ENCODE measurements at places on chromosomes 3 and 15. TPM values are rescaled to one million over a fixed set of nuclear protein-coding genes. Genes with fewer than 3 reads are reported as not detected.

DNA sequence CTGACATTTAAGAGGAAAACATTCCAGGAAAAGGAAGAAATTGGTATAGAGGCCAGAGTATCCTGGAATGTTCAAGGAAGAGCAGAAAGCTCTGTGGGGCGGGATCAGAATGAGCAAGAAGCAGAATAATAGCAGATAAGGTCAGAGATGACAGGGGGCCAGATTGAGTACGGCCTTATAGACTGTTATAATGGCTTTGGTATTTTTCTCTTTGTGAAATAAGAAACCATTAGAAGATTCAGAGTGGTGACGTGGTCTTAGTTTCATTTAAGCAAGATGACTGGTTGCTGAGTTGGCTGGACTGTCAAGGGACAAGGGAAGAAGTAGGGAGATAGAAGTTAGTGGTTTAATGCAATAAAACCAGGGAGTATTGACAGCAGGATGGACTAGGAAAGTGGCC lies 218.3 kb upstream of the SOX2 start:
- H3K27me3 ChIP-seq = no peaks in the 10 kb centered on the region
- no peaks in the 10 kb centered on the region for H3K36me3 ChIP-seq
- no peak overlapping the region for H3K27ac ChIP-seq
- H3K4me3 ChIP-seq = no peak overlapping the region
- no peak for DNase-seq
- H3K4me1 ChIP-seq = no peaks in the 10 kb centered on the region

The RPL22L1 gene
- 171 TPM for total RNA-seq

The SLC27A2 gene
- 1.6 TPM for total RNA-seq

- no peaks in the 10 kb centered on the region for H3K36me3 ChIP-seq
- peaks cover 36% of the 10 kb centered on the region for H3K4me1 ChIP-seq
- no peak overlapping the region for H3K4me3 ChIP-seq
- H3K27ac ChIP-seq = no peak overlapping the region
Observed at GRCh38 chr3:119352034-119352609, 57.9 kb downstream of the ARHGAP31 start.

The ZBED2 gene
- total RNA-seq = 0.10 TPM

DNA sequence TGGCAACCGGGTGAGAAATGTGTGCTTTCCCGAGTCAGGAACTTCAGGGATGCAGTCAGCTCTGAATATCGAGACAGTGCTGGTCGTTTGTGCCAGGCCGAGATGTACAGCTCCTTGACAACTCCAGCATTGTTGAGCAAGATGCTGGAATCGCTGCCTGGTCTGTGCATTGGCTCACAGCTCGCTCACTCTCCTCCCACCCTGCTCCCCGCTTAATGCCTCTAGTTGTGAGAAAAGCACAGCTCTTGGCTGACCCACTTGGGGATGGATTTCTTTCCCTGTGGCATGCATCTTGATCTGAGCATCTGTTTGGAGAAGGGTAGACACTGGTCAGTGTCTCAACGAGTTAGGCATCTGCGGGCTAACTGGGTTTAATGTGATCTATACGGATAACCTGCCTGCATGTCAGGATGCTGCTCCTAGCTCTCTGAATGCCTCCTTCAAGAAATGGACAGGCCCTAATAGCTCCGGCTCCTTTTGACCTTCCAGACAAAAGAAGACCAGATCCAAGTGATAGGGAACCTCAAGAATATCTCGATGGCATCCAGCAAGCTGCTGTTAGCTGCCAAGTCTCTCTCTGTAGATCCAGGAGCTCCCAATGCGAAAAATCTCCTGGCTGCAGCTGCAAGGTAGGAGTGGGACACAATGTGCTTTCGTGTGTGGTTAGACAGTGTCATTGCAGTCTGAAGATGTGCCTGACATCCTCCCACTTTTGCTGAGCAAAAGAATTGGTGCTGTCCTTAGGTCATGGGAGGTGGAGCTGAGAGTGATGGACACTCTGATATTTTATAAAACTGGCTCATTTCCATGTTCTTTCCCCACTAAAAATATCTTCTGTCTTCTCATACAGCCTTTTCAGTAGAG lies 302.2 kb upstream of the TPM1 start:
- DNase-seq = peak; percentile 38
- H3K27me3 ChIP-seq = no peaks in the 10 kb centered on the region
- peak overlapping the region; percentile 94 for H3K27ac ChIP-seq
- H3K4me3 ChIP-seq = peak overlapping the region; percentile 75
- peaks cover 82% of the 10 kb centered on the region for H3K4me1 ChIP-seq

DNA sequence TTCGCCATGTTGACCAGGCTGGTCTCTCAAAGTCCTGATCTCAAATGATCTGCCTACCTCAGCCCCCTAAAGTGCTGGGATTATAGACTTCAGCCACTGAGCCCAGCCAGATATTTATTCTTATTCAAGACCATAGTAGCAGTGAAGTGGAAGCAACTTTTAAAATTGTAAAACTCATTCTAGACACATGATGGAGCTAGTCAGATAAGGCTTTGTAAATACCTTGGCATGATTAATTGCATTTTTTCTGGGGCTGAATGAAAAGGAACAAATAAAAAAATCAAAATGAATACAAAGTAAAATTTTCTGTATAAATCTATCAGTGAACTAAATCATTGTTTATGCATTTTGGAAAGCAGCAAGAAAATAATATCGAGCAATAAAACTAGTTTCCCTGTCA lies 4.1 kb upstream of the MYO1E start:
- peaks cover 34% of the 10 kb centered on the region for H3K4me1 ChIP-seq
- H3K4me3 ChIP-seq = no peak overlapping the region
- no peaks in the 10 kb centered on the region for H3K36me3 ChIP-seq
- peaks cover 2% of the 10 kb centered on the region for H3K27me3 ChIP-seq
- H3K27ac ChIP-seq = no peak overlapping the region

GRCh38 chr3:101940521-101941317 lies 91.4 kb downstream of the NFKBIZ start:
- H3K27me3 ChIP-seq = no peaks in the 10 kb centered on the region
- no peak overlapping the region for H3K4me3 ChIP-seq
- H3K27ac ChIP-seq = no peak overlapping the region

GRCh38 chr15:87365186-87365585 lies 891.4 kb downstream of the NTRK3 start:
- no peak overlapping the region for H3K4me3 ChIP-seq
- peak; percentile 74 for DNase-seq
- H3K36me3 ChIP-seq = peaks cover 10% of the 10 kb centered on the region
- peaks cover 61% of the 10 kb centered on the region for H3K4me1 ChIP-seq
- H3K27ac ChIP-seq = peak overlapping the region; percentile 39

The KLHDC8B gene
- 22.6 TPM for total RNA-seq

GRCh38 chr3:27354588-27355203 lies 14.5 kb downstream of the NEK10 start:
- peaks cover 43% of the 10 kb centered on the region for H3K4me1 ChIP-seq
- H3K27me3 ChIP-seq = no peaks in the 10 kb centered on the region
- no peaks in the 10 kb centered on the region for H3K36me3 ChIP-seq
- no peak for DNase-seq
- H3K27ac ChIP-seq = no peak overlapping the region

The GP5 gene
- not detected for total RNA-seq

GRCh38 chr15:81604713-81605112 lies 230.7 kb upstream of the TMC3 start:
- H3K27ac ChIP-seq = no peak overlapping the region
- H3K4me3 ChIP-seq = no peak overlapping the region
- peaks cover 2% of the 10 kb centered on the region for H3K27me3 ChIP-seq

- DNase-seq = no peak
- no peaks in the 10 kb centered on the region for H3K27me3 ChIP-seq
- H3K4me1 ChIP-seq = peaks cover 82% of the 10 kb centered on the region
- no peak overlapping the region for H3K4me3 ChIP-seq
- no peaks in the 10 kb centered on the region for H3K36me3 ChIP-seq
- H3K27ac ChIP-seq = no peak overlapping the region
Observed at GRCh38 chr3:177832880-177833279, 635.6 kb upstream of the TBL1XR1 start.

GRCh38 chr3:160226026-160226907 lies 1.0 kb downstream of the C3orf80 start:
- no peaks in the 10 kb centered on the region for H3K27me3 ChIP-seq
- no peak overlapping the region for H3K27ac ChIP-seq
- no peak for DNase-seq
- H3K36me3 ChIP-seq = no peaks in the 10 kb centered on the region
- H3K4me3 ChIP-seq = peak overlapping the region; percentile 80
- peaks cover 6% of the 10 kb centered on the region for H3K4me1 ChIP-seq

GRCh38 chr15:77519540-77519939 lies 98.9 kb downstream of the HMG20A start:
- no peaks in the 10 kb centered on the region for H3K4me1 ChIP-seq
- H3K27ac ChIP-seq = no peak overlapping the region
- no peaks in the 10 kb centered on the region for H3K36me3 ChIP-seq
- DNase-seq = no peak
- H3K4me3 ChIP-seq = no peak overlapping the region

GRCh38 chr3:47802734-47803479 lies at the start of gene DHX30:
DHX30 (plus strand) TSS chr3:47803138; CDS start chr3:47810684, 7,546 bp downstream.
- H3K4me1 ChIP-seq = peaks cover 24% of the 10 kb centered on the region
- peaks cover 3% of the 10 kb centered on the region for H3K27me3 ChIP-seq
- DNase-seq = peak; percentile 74
- peak within 1 kb of the TSS; percentile 99 for H3K4me3 ChIP-seq

GRCh38 chr3:186073641-186074040 lies 35.2 kb downstream of the ETV5 start:
- H3K27me3 ChIP-seq = no peaks in the 10 kb centered on the region
- H3K36me3 ChIP-seq = peaks cover 49% of the 10 kb centered on the region
- no peak overlapping the region for H3K27ac ChIP-seq
- peaks cover 16% of the 10 kb centered on the region for H3K4me1 ChIP-seq

- DNase-seq = no peak
- no peak overlapping the region for H3K27ac ChIP-seq
- H3K27me3 ChIP-seq = no peaks in the 10 kb centered on the region
- no peak overlapping the region for H3K4me3 ChIP-seq
- H3K36me3 ChIP-seq = no peaks in the 10 kb centered on the region
Observed at GRCh38 chr3:31942446-31942845, 38.6 kb downstream of the OSBPL10 start.

DNA sequence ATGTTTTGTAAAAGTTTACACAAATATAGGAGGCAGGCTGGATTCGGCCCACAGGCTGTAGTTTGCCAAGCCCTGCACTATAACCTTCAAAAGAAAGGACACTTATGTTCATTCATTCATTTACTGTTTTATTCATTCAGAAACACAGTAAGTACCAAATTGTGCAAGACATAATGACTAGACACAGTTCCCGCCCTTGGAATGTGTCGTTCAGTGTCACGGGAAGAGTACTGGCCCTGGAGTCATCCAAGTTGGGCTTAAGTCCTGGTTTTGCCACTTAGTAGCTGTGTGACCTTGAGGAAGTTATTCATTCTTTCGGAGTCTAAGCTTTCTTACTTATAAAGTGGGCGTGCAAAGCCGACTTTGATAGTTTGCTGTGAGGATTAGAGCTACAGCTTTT lies 22.0 kb downstream of the COLQ start:
- H3K4me3 ChIP-seq = no peak overlapping the region
- no peak for DNase-seq
- no peak overlapping the region for H3K27ac ChIP-seq
- H3K36me3 ChIP-seq = no peaks in the 10 kb centered on the region
- peaks cover 5% of the 10 kb centered on the region for H3K4me1 ChIP-seq
- peaks cover 31% of the 10 kb centered on the region for H3K27me3 ChIP-seq

The SENP8 gene
- total RNA-seq = 4.1 TPM

GRCh38 chr3:56282341-56282740 lies 185.9 kb downstream of the ERC2 start:
- H3K27ac ChIP-seq = no peak overlapping the region
- no peak overlapping the region for H3K4me3 ChIP-seq
- no peak for DNase-seq
- H3K27me3 ChIP-seq = no peaks in the 10 kb centered on the region

GRCh38 chr3:61736506-61736905 lies 175.1 kb downstream of the PTPRG start:
- DNase-seq = no peak
- H3K36me3 ChIP-seq = no peaks in the 10 kb centered on the region
- H3K27me3 ChIP-seq = no peaks in the 10 kb centered on the region
- no peak overlapping the region for H3K4me3 ChIP-seq

GRCh38 chr3:10204921-10205320 lies 40.2 kb downstream of the IRAK2 start:
- H3K27ac ChIP-seq = peak overlapping the region; percentile 94
- peaks cover 40% of the 10 kb centered on the region for H3K4me1 ChIP-seq
- H3K27me3 ChIP-seq = no peaks in the 10 kb centered on the region
- DNase-seq = no peak

GRCh38 chr3:10140996-10141546 lies 507 bp upstream of the VHL start:
- peak overlapping the region; percentile 86 for H3K4me3 ChIP-seq
- H3K36me3 ChIP-seq = peaks cover 16% of the 10 kb centered on the region

The KBTBD13 gene
- not detected for total RNA-seq

The SIDT1 gene
- not detected for total RNA-seq

The ANKUB1 gene
- total RNA-seq = not detected

DNA sequence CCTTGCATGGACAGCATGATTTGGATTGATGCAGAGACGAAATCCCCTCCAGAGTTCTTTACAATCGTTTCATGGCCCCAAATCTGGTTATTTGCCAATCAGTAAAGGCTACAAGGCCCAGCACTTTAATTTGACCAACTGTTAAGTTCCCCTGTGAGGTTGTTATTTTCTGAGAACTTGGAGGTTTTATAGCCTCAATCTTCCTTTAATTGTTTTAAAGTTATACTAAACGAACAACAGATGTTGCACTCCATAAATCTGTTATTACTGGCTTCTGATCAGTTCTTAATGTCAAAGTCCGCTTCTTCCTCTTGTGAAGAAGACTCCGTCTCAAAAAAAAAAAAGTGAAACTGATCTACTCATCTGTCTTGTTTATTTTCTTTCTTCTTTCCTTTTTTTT lies 30.8 kb downstream of the LARP6 start:
- H3K4me3 ChIP-seq = no peak overlapping the region
- no peaks in the 10 kb centered on the region for H3K36me3 ChIP-seq
- no peaks in the 10 kb centered on the region for H3K27me3 ChIP-seq
- no peak overlapping the region for H3K27ac ChIP-seq
- no peak for DNase-seq
- peaks cover 45% of the 10 kb centered on the region for H3K4me1 ChIP-seq

- H3K4me1 ChIP-seq = no peaks in the 10 kb centered on the region
- H3K27me3 ChIP-seq = no peaks in the 10 kb centered on the region
- no peak for DNase-seq
- no peak overlapping the region for H3K27ac ChIP-seq
Observed at GRCh38 chr3:197782230-197782629, 8.8 kb upstream of the LRCH3 start.

The CAMP gene
- total RNA-seq = not detected

- no peak for DNase-seq
- no peaks in the 10 kb centered on the region for H3K36me3 ChIP-seq
- H3K27ac ChIP-seq = no peak overlapping the region
- no peaks in the 10 kb centered on the region for H3K4me1 ChIP-seq
- H3K4me3 ChIP-seq = no peak overlapping the region
Observed at GRCh38 chr3:62712746-62713145, 162.5 kb downstream of the CADPS start.

GRCh38 chr3:119776304-119776703 lies 5.6 kb upstream of the NR1I2 start:
- peaks cover 14% of the 10 kb centered on the region for H3K27me3 ChIP-seq
- no peak overlapping the region for H3K27ac ChIP-seq
- no peaks in the 10 kb centered on the region for H3K4me1 ChIP-seq
- no peak for DNase-seq

The SAXO2 gene
- 1.4 TPM for total RNA-seq

The ZNF860 gene
- 0.34 TPM for total RNA-seq

Measured in HFFc6 (cell line).